Common myeloid progenitor, CD34-positive (primary cell): ENCODE measurements at places on chromosomes 1 and 21.

- H3K4me1 ChIP-seq = no peaks in the 10 kb centered on the region
- no peak for DNase-seq
- peaks cover 2% of the 10 kb centered on the region for H3K36me3 ChIP-seq
- no peak overlapping the region for H3K4me3 ChIP-seq
- H3K27ac ChIP-seq = no peak overlapping the region
- H3K27me3 ChIP-seq = no peaks in the 10 kb centered on the region
These were observed 41.4 kb downstream of the ACOT7 start for GRCh38 chr1:6352138-6352563.

GRCh38 chr1:179440971-179441370, 75.2 kb downstream of the AXDND1 start:
- no peak overlapping the region for H3K27ac ChIP-seq
- H3K27me3 ChIP-seq = no peaks in the 10 kb centered on the region
- DNase-seq = no peak
- no peaks in the 10 kb centered on the region for H3K4me1 ChIP-seq
- H3K4me3 ChIP-seq = no peak overlapping the region

- DNase-seq = no peak
- H3K27ac ChIP-seq = no peak overlapping the region
- no peak overlapping the region for H3K4me3 ChIP-seq
These were observed 106.4 kb downstream of the TGFBR3 start for GRCh38 chr1:91779548-91780021.

DNA sequence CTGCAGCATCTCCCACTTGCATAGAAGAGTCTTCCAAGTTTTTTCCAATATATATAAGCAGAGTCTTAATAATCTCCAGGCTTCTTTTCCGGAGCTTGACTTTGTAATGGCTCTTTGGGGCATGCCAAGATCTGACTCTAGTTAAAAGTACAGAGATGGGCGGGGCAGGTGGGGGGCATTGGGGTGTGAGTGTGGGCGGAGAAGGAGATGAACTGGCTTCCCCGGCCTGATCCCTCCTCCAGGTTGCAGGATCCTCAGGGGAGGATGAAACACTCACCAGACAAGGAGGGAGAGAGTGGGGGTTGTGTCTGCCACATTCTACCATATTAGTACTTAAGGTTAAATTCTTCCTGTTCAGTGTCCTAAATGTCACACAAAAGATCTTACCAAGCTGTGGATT, 23.0 kb downstream of the S100A10 start:
- no peak overlapping the region for H3K4me3 ChIP-seq
- peaks cover 2% of the 10 kb centered on the region for H3K27me3 ChIP-seq
- H3K4me1 ChIP-seq = peaks cover 14% of the 10 kb centered on the region

GRCh38 chr1:240475832-240476231, 136.1 kb downstream of the GREM2 start:
- H3K4me3 ChIP-seq = no peak overlapping the region
- no peaks in the 10 kb centered on the region for H3K36me3 ChIP-seq
- no peaks in the 10 kb centered on the region for H3K4me1 ChIP-seq
- H3K27me3 ChIP-seq = no peaks in the 10 kb centered on the region
- DNase-seq = no peak
- H3K27ac ChIP-seq = no peak overlapping the region

GRCh38 chr1:25624604-25625003, 8.0 kb downstream of the MAN1C1 start:
- H3K36me3 ChIP-seq = no peaks in the 10 kb centered on the region
- peak; percentile 47 for DNase-seq
- no peak overlapping the region for H3K27ac ChIP-seq

- no peaks in the 10 kb centered on the region for H3K27me3 ChIP-seq
- H3K36me3 ChIP-seq = no peaks in the 10 kb centered on the region
- H3K27ac ChIP-seq = no peak overlapping the region
These were observed 20.7 kb upstream of the HRNR start for GRCh38 chr1:152244576-152245273.

GRCh38 chr1:185315445-185316071, 1.5 kb downstream of the IVNS1ABP start:
- peak overlapping the region; percentile 93 for H3K27ac ChIP-seq
- no peaks in the 10 kb centered on the region for H3K27me3 ChIP-seq
- H3K4me1 ChIP-seq = peaks cover 24% of the 10 kb centered on the region
- H3K36me3 ChIP-seq = peaks cover 1% of the 10 kb centered on the region
- peak overlapping the region; percentile 94 for H3K4me3 ChIP-seq
- DNase-seq = no peak

GRCh38 chr1:116667078-116667574, 407 bp downstream of the IGSF3 start:
- DNase-seq = peak; percentile 33
- H3K4me3 ChIP-seq = peak overlapping the region; percentile 74
- no peaks in the 10 kb centered on the region for H3K36me3 ChIP-seq
- peaks cover 5% of the 10 kb centered on the region for H3K4me1 ChIP-seq
- peaks cover 13% of the 10 kb centered on the region for H3K27me3 ChIP-seq

- H3K36me3 ChIP-seq = no peaks in the 10 kb centered on the region
- no peak for DNase-seq
- peak overlapping the region; percentile 20 for H3K4me3 ChIP-seq
These were observed 677 bp downstream of the PRKAA2 start for GRCh38 chr1:56645677-56646305.

- peaks cover 39% of the 10 kb centered on the region for H3K36me3 ChIP-seq
- H3K4me1 ChIP-seq = no peaks in the 10 kb centered on the region
- no peak overlapping the region for H3K27ac ChIP-seq
- H3K27me3 ChIP-seq = no peaks in the 10 kb centered on the region
- no peak for DNase-seq
These were observed 50.7 kb downstream of the LRIG2 start for GRCh38 chr1:113123737-113124136.

- H3K27ac ChIP-seq = no peak overlapping the region
- H3K36me3 ChIP-seq = no peaks in the 10 kb centered on the region
- no peaks in the 10 kb centered on the region for H3K4me1 ChIP-seq
- H3K27me3 ChIP-seq = no peaks in the 10 kb centered on the region
These were observed 459.6 kb downstream of the PTPRC start for GRCh38 chr1:199098468-199098867.

DNA sequence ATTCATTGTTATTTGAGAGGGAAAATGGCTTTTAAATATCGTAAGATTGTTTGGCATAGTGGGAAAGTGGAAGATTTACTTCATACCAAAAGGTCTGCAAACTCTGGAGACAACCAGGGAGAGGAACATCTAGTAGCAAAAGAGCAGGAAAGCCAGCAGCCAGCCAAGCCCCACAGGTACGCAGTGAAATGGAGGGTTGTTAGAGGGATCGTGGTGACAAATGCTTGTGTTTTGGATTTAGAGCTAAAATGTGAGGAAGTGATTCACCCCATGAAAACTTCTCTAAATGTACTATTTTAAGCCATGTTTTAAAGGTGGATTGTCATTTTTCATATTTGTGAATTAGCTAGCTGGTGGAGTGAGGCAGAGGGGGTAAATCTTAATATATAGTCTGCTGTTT, 69.3 kb downstream of the RPS6KC1 start:
- no peaks in the 10 kb centered on the region for H3K27me3 ChIP-seq
- H3K4me1 ChIP-seq = no peaks in the 10 kb centered on the region
- DNase-seq = no peak
- H3K36me3 ChIP-seq = no peaks in the 10 kb centered on the region
- no peak overlapping the region for H3K4me3 ChIP-seq

GRCh38 chr1:181326348-181326747, 157.0 kb upstream of the CACNA1E start:
- H3K27me3 ChIP-seq = peaks cover 30% of the 10 kb centered on the region
- no peak for DNase-seq
- H3K4me3 ChIP-seq = no peak overlapping the region
- no peak overlapping the region for H3K27ac ChIP-seq

DNA sequence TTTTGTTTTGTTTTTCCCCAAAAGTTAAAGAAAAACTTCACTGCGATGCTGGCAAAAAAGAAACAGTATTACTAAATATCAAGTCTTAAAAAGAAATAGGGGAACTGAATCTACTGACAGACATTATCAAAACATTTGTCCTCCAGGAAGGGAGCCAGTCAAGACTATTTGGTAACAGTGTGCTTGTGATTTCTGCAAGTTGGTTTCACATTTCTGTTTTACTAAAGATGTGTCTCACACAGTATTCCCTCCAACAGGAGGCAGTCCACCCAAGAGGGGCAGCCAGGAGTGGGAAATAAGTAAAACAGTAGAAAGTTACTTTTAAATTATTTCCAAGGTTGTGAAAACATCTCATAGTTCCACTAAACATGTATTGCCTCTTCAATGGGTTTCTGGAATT, 74.4 kb upstream of the SDC3 start:
- no peak overlapping the region for H3K4me3 ChIP-seq
- H3K36me3 ChIP-seq = peaks cover 45% of the 10 kb centered on the region
- DNase-seq = no peak
- H3K27ac ChIP-seq = no peak overlapping the region
- H3K27me3 ChIP-seq = no peaks in the 10 kb centered on the region
- H3K4me1 ChIP-seq = no peaks in the 10 kb centered on the region

DNA sequence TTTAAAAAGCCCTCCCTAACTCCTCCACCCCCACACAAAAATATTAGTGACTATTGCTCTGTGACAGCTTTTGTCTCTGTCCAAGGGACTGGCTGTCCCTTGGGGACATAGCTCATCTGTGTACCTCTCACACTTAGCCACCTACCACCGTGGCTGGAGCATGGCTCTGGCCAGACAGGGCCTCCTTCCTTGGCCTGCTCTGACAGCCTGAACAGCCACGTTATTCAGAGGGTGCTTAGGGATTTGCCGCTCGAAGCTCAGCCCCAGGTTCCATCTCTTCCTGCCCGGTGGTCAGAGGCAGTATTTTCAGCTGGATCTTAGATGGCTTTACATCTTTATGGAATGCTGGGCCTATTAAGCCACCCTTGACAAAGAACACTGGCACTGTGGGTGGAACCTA, 6.1 kb upstream of the CELSR2 start:
- no peak for DNase-seq
- H3K4me3 ChIP-seq = no peak overlapping the region
- no peaks in the 10 kb centered on the region for H3K4me1 ChIP-seq
- H3K27ac ChIP-seq = no peak overlapping the region
- peaks cover 76% of the 10 kb centered on the region for H3K27me3 ChIP-seq

DNA sequence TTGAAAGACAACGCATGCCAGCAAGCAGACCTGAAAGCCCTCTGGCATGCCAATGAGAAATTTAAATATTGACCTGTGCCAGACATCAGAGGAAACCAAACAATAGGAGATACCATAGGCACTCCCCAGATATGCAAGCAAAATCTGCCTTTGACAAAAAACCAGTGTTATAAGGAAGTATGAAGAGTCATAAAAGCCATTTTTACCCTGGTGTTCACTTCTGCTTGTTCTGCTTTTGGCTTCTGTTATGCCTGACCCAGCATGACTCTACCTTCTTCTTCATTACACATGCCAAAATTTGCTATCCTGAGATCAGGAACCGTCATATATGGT, 26.4 kb downstream of the NPHS2 start:
- no peaks in the 10 kb centered on the region for H3K36me3 ChIP-seq
- H3K27me3 ChIP-seq = no peaks in the 10 kb centered on the region
- no peaks in the 10 kb centered on the region for H3K4me1 ChIP-seq

GRCh38 chr21:27681841-27682240, 715.0 kb upstream of the ADAMTS5 start:
- H3K27ac ChIP-seq = no peak overlapping the region
- H3K36me3 ChIP-seq = no peaks in the 10 kb centered on the region
- no peaks in the 10 kb centered on the region for H3K27me3 ChIP-seq

GRCh38 chr1:207152792-207153468, 48.9 kb downstream of the C4BPA start:
- no peak overlapping the region for H3K4me3 ChIP-seq
- H3K27me3 ChIP-seq = no peaks in the 10 kb centered on the region
- no peaks in the 10 kb centered on the region for H3K4me1 ChIP-seq
- DNase-seq = no peak
- H3K27ac ChIP-seq = no peak overlapping the region

- H3K36me3 ChIP-seq = peaks cover 31% of the 10 kb centered on the region
- no peak for DNase-seq
- H3K4me1 ChIP-seq = peaks cover 4% of the 10 kb centered on the region
- no peak overlapping the region for H3K27ac ChIP-seq
- H3K27me3 ChIP-seq = no peaks in the 10 kb centered on the region
These were observed 10.2 kb upstream of the CAMK2N1 start for GRCh38 chr1:20496241-20496661.

GRCh38 chr1:246695136-246695535, 29.1 kb upstream of the SCCPDH start:
- no peaks in the 10 kb centered on the region for H3K4me1 ChIP-seq
- DNase-seq = no peak
- no peak overlapping the region for H3K27ac ChIP-seq
- no peak overlapping the region for H3K4me3 ChIP-seq
